Left ventricle myocardium inferior (tissue), 1 donor: ENCODE measurements at places on chromosomes 7 and 10.
A peak's percentile ranks its signal among the peaks of the same experiment; 100 is the strongest.

DNA sequence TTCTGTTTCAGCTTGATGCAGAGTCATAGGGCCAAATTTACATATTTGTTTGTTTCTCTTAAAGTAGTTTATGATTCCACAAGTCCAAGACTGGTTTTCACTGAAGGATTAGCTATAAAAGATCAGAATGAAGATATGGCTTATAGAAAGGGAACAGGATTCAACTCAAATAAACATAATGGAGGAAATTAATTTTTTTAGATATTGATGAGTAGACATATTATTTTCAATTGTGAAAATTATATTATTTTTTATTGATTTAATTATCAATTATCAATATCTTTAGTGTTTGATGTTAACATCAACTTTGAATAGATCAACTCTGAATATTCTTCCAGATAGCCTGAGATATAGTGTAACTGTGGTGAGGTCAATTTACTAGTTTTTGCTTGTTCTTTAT lies 68.1 kb downstream of the VTI1A start:
- no peak overlapping the region for H3K27ac ChIP-seq
- H3K27me3 ChIP-seq, result no peaks in the 10 kb centered on the region
- H3K36me3 ChIP-seq, result no peaks in the 10 kb centered on the region
- no peaks in the 10 kb centered on the region for H3K4me1 ChIP-seq
- no peak for DNase-seq

- H3K27ac ChIP-seq, result no peak overlapping the region
- no peak overlapping the region for H3K4me3 ChIP-seq
- no peak for DNase-seq
- H3K4me1 ChIP-seq, result no peaks in the 10 kb centered on the region
These were observed 195.5 kb downstream of the MAGI2 start for GRCh38 chr7:79257959-79258358.

DNA sequence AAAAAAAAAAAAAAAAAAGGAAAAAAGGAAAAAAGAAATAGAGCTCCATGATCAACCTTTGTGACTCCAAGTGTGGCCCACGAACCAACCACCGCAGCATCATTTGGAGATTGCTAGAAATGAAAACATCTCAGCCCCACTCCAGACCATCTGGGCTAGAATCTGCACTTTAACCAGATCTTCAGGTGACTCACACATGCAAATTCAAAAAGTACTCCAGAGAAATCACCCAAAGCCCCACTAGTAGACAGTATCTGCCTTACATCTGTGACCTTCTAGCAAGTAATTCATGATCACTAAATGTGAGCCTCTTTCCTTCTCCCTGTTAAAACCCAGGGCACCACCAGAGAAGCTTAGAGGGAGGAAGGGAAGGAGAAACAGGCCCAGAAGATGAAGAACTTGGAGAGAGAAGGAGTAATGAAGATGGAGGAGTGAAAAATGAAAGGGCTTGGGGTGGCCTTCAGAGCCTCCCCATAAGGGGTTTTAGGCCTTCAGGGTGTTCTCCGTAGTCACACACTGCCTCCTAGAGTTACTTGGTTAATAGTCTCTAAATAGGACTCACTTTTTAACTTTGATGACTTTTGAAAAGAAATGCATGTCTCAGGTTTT lies 94.0 kb downstream of the SLC37A3 start:
- no peak overlapping the region for H3K27ac ChIP-seq
- H3K27me3 ChIP-seq, result no peaks in the 10 kb centered on the region
- H3K4me3 ChIP-seq, result no peak overlapping the region

- DNase-seq, result no peak
- peaks cover 63% of the 10 kb centered on the region for H3K4me1 ChIP-seq
- peak overlapping the region; percentile 100 for H3K27ac ChIP-seq
- H3K27me3 ChIP-seq, result no peaks in the 10 kb centered on the region
These were observed 2.7 kb downstream of the OGDH start for GRCh38 chr7:44608916-44609648.

DNA sequence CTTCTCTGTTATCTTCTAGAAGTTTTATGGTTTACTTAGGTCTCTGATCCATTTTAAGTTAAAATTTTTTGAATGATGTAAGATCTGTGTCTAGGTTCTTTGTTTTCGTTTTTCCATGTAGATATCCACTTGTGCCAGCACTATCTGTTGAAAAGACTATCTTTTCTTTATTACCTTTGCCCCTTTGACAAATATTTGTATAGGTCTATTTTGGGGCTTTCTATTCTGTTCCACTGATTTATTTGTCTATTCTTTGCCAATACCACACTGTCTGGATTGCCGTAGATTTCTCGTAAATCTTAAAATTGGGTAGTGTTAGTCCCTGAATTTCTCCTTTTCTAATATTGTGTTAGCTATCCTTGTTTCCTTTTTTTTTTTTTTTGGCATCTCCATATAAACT lies 71.4 kb upstream of the PDSS1 start:
- H3K4me3 ChIP-seq, result no peak overlapping the region
- DNase-seq, result no peak
- peaks cover 67% of the 10 kb centered on the region for H3K27me3 ChIP-seq
- H3K36me3 ChIP-seq, result no peaks in the 10 kb centered on the region
- peaks cover 8% of the 10 kb centered on the region for H3K4me1 ChIP-seq
- H3K27ac ChIP-seq, result no peak overlapping the region

DNA sequence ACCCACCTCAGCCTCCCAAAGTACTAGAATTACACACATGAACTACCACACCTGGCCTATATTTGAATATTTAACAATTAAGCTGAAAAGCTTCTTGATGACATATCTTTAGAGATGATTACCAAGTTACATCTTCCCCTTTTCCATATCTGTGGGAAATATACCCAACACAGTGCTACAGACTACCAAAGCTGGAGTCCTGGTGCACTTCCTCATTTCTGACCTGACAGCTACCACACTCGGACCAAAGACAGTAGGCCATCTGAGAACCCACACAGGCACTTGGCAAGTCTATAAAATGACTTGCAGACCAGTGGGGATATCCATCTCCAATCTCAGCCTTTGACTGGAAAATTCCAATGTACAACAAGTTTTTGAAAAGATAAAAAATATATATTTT lies 270.4 kb upstream of the KLF14 start:
- no peak for DNase-seq
- no peak overlapping the region for H3K4me3 ChIP-seq
- no peak overlapping the region for H3K27ac ChIP-seq
- no peaks in the 10 kb centered on the region for H3K27me3 ChIP-seq
- H3K36me3 ChIP-seq, result peaks cover 18% of the 10 kb centered on the region

DNA sequence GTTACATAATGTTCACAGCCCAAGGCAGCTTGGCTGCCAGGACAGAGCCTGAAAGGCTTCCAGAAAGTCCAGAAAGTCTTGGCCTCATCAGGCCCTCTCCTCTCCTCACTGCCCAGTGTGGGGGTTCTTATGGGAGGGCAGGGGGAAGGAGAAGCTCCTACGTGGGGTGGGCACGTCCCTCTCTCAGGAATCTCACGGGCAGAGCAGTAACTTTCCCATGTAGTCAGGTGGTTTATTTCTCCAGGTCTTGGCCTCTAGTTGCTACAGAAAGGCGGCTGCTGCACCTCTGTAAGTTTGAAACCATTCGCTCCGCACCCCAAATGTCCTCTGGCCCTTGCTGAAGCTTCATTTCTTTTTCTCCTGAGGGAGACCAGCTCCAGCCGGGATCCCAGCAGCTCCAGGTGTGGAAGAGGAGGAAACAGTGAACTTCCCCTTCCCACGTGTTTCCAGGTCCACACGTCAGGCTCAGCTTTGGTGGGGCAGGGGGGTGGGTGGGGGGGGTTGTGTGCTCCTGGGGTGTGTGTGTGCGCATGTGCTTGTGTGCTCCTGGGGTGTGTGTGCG lies 320.3 kb downstream of the WDR37 start:
- H3K4me3 ChIP-seq, result no peak overlapping the region
- no peak for DNase-seq
- no peak overlapping the region for H3K27ac ChIP-seq
- H3K36me3 ChIP-seq, result no peaks in the 10 kb centered on the region
- H3K27me3 ChIP-seq, result peaks cover 81% of the 10 kb centered on the region

GRCh38 chr10:21807180-21807579 lies 196.3 kb downstream of the DNAJC1 start:
- no peaks in the 10 kb centered on the region for H3K27me3 ChIP-seq
- H3K27ac ChIP-seq, result no peak overlapping the region
- peaks cover 4% of the 10 kb centered on the region for H3K36me3 ChIP-seq
- DNase-seq, result no peak
- no peaks in the 10 kb centered on the region for H3K4me1 ChIP-seq
- no peak overlapping the region for H3K4me3 ChIP-seq

DNA sequence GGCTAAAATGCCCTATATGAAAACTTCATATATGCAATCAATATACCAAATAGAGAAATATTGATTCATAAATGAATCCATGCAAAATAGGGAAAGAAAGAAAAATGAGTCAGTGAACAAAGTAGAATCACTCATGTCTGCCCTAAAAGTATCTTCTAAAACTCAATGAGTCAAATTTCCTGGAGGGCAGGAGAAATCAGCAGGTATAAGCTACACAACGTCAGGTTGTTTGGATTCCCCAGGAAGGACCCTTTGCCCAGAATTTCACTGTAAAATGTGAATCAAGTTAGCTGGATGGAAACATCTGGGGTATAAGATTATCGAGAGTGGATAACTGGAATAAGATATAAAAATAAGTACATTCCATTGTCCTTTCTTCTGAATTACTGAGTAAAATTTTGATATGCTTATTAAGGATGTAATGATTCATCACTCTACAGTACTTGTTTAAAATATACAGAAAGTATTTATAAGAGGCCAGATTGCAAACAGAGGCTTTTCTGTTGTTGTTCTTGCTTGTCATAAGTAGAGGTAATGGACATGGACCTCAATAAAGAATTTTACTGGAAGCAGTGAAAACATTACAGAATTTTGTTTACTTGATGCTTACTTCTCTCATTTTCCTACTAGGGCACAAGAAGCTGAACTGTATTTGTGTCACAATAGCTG lies 99.0 kb downstream of the AGMO start:
- H3K27me3 ChIP-seq, result no peaks in the 10 kb centered on the region
- peaks cover 52% of the 10 kb centered on the region for H3K4me1 ChIP-seq
- peak overlapping the region; percentile 69 for H3K27ac ChIP-seq
- no peak for DNase-seq

DNA sequence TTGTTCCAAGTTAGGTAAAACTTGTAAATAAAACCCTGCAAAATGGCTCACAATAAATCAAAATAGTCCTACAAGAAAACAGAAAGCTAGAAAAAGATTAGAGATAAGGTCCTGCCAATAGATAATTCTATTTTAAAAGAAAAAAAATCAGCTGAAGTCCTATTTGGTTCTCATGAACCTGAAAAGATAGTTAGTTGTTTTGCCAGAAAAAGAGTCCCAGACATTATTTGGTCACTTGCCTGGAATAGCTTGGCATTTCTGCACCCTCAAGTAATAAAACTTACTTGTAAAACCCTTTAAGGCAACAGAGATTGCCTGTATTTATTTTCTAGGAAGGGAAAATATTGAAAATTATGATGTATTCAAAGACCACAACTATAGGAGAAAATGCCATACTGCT lies 47.7 kb downstream of the LRRN3 start:
- H3K36me3 ChIP-seq, result no peaks in the 10 kb centered on the region
- no peaks in the 10 kb centered on the region for H3K27me3 ChIP-seq
- H3K4me1 ChIP-seq, result peaks cover 21% of the 10 kb centered on the region
- H3K4me3 ChIP-seq, result no peak overlapping the region
- no peak for DNase-seq

DNA sequence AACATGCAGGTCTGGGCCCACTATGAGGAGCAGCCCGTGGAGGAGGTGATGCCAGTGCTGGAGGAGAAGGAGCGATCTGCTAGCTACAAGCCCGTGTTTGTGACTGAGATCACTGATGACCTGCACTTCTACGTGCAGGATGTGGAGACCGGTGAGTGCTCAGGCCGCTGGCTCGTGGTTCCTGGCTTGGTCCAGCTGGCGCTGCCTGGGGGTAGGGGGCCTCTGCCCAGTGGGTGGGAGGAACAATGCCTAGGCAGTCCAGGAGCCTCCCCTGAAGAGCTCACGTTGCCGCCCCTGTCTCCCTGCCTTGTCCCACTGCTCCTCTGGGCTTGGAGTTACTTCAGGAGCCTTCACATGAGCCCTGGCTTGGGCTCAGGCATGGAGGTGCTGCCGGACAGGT lies 50.1 kb upstream of the LRRC4 start:
- no peak overlapping the region for H3K27ac ChIP-seq
- peaks cover 45% of the 10 kb centered on the region for H3K4me1 ChIP-seq
- no peak overlapping the region for H3K4me3 ChIP-seq

- H3K36me3 ChIP-seq, result no peaks in the 10 kb centered on the region
- no peaks in the 10 kb centered on the region for H3K4me1 ChIP-seq
- peak overlapping the region; percentile 25 for H3K27ac ChIP-seq
- no peak overlapping the region for H3K4me3 ChIP-seq
- no peak for DNase-seq
These were observed 251.8 kb downstream of the BMPER start for GRCh38 chr7:34157137-34157536.

DNA sequence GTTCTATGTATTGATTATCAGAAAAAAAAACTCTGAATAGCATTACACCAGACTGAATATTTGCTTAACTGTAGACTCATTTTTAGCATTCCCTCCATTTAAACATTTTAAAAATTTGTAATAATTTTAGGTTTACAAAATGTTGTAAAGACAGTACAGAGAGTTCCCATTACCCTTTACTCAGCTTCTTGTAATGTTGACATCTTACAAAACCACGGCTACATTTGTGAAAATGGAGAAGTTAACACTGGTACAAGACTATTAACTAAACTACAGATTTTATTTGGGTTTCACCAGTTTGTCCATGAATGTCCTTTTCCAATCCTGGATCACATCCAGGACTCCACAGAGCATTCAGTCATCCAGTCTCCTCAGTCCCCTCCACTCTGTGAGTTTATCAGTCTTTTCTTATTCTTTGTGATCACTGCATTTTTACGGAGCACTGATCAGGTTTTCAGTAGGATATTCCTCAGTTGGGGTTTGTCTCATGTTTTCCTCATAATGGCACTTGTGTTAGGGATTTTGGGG lies 130.0 kb upstream of the EEPD1 start:
- peaks cover 12% of the 10 kb centered on the region for H3K4me1 ChIP-seq
- H3K4me3 ChIP-seq, result no peak overlapping the region
- H3K27ac ChIP-seq, result no peak overlapping the region
- H3K36me3 ChIP-seq, result no peaks in the 10 kb centered on the region
- no peak for DNase-seq

DNA sequence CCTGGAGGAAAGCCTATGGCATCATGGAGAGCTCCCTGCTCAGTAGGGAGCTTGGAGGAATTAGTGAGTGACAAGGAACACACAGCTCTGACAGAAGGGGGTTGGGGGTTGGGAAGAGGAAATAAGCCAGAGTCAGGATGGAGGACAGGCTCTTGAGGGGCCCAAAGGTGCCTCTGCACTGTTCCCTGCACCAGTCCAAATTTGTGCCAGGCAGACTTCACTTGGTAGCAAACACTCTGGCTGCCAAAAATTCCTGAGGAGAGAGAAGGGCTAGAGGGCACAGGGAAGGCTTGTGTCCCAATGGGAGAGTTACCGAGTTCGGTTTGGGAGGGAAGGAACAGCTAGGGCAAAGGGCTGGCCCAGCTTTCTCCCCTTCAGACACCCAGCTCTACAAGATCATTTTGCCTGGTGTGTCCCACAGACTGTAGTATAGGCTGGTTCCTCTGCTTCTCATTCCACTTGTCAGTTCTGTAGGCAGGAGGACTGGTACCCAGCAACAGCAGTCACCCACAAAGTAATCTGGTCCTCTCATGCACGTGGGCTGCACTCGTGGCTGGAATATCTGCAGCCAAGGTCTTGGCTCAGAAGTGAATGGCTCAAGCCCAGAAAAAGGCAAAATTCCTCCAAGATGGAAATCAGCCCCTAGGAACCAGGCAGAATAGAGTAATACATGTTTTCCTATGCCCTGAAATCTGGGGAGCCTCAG lies 8.0 kb upstream of the KCNIP2 start:
- peak overlapping the region; percentile 2 for H3K4me3 ChIP-seq
- no peaks in the 10 kb centered on the region for H3K27me3 ChIP-seq
- DNase-seq, result no peak
- peak overlapping the region; percentile 76 for H3K27ac ChIP-seq

- DNase-seq, result no peak
- no peaks in the 10 kb centered on the region for H3K27me3 ChIP-seq
- H3K4me1 ChIP-seq, result peaks cover 17% of the 10 kb centered on the region
- no peak overlapping the region for H3K27ac ChIP-seq
- H3K4me3 ChIP-seq, result no peak overlapping the region
These were observed 80.2 kb upstream of the NEBL start for GRCh38 chr10:20977300-20977699.
